ENCODE measurements at places on chromosomes 7 and 10.
A peak's percentile ranks its signal among the peaks of the same experiment; 100 is the strongest.

GRCh38 chr7:104328970-104329825 lies 795 bp downstream of the LHFPL3 start:
- peak; percentile 65 for DNase-seq

DNA sequence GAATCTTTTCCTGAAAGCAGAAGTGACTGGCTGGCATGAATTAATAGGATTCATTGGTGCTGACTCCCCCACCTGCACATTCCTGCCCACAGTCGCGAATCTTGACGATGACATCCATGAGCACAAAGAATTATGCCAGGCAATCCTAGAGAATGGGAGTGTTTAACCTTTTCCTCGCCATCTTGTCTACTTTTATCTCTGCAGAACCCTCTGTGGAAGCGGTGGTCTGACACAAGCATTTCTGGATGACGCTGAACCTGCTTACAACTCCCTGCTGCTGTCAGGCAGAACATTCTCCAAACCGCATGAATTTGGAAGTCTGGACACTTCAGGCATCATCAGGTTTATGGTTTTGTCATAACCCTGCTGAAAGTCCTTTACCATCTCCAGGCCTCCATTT lies 36.5 kb downstream of the KLF6 start:
- no peak for DNase-seq

DNA sequence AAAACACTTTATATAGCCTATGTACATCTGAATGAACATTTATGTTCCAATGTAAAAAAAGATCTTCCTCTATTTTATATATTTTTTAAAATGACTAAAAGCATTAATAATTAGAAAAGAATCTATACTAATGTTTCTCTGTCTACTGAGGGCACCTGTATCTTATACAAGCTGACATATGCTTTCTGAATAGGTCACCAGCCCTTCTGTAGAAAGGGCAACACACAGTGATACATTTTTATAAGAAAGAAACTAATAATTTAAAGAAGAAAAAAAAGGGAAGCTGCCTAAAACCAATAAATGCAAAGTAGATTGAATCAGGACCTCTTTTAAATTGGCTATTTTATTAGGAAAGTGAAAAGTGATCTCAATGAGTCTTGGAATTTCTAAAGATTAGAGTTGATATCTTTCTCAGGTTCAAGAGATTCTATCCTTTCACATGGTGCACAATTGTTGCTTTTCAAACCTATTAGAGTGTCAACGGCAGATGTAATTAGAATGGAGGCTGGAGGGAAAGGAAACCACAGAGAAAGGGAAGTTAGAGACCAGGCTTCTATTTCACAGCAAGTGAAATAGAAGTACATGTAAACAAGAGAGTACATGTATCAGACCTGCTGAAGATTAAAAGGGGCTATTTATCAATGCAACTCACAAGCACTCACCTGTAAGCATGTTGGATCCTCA lies 6.3 kb downstream of the MTPN start:
- DNase-seq, result no peak

- DNase-seq, result no peak
These were observed 68.3 kb downstream of the HYCC1 start for GRCh38 chr7:22945584-22945983.

GRCh38 chr7:118349604-118350003 lies 125.1 kb downstream of the ANKRD7 start:
- no peak for DNase-seq

GRCh38 chr7:1708596-1709251 lies 38.6 kb downstream of the ELFN1 start:
- DNase-seq, result no peak

Measured in type B pancreatic cell (in vitro differentiated cells).